CMK (cell line): ENCODE measurements at places on chromosomes 3 and 15.

DNA sequence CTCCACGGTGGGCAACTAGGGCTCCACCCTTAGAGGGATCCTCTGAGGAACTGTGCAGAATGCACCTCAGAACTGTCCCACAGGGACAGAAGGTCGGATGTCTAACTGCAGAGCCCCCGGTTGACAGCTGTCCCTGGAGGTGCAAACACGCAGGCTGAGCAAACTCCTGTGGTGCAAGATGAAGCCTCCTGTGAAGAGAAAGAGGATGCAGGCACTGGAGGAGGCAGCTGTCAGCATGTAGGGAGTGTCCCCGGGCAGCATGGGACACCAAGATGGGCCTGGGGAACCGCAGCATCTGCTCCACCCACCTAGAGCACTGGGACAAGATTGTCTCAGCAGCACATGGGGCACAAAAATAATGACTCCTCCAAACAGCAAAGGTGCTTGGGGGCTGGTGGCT is 258.9 kb downstream of the ABHD5 start:
- no peak for DNase-seq

DNA sequence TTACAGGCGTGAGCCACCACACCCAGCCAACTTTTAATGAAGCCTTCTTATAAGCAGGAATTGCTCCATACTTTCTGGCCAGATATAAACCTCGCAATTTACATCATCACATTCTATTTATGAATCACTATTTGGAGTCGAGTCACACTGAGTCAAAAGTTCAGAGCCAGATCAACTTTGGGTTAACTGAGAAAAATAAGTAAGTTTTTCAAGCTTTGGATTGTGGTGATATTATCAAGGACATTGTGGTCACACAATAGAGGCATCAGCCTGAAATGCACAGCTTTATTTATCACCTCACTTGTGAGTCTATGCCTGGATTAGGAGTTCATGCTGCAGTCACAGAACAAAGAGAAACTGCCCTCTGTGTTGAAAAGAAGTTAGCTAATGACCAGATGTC is 1163.5 kb downstream of the ROBO1 start:
- DNase-seq: no peak

DNA sequence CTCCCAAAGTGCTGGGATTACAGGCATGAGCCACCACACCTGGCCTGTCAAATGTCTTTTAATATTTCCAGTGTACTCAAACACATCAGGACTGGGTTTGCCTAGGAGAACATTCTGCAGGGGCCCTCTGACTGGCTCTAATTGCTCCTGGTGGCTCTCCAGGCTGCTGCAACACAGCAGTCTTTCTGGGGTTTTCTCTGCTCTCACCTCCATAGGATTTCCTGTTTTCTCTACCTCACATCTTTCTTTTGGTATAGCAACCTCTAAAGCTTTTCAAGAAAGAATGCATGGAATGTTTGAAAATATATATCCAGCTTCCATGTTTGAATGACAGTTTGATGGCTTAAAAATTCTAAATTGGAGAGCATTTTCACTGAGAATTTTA is 83.3 kb upstream of the IGSF10 start:
- DNase-seq: no peak

GRCh38 chr15:89888214-89888804 is 5.5 kb downstream of the AP3S2 start:
- DNase-seq: peak; percentile 4

DNA sequence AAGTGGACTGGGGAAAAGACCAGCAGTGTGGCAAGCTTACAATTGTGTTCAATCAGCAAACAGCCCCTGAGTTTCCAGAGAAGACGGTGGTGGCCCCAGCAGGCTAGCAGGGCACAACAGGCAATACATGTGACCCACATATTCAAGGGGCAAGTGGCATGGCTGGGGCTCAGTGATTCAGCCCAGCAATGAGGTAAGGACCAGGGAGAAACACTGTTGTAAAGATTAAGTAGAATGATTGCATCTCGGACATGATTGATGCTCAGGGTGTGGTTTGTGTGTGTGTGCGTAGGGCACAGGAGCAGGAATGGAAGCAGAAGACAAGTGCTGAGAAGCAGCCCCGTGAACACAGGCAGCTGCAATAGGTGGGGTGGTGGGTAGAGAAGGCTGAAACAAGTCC is 37.9 kb downstream of the KLHL6 start:
- no peak for DNase-seq

GRCh38 chr3:155853214-155854140 is 750 bp downstream of the SLC33A1 start:
- no peak for DNase-seq

DNA sequence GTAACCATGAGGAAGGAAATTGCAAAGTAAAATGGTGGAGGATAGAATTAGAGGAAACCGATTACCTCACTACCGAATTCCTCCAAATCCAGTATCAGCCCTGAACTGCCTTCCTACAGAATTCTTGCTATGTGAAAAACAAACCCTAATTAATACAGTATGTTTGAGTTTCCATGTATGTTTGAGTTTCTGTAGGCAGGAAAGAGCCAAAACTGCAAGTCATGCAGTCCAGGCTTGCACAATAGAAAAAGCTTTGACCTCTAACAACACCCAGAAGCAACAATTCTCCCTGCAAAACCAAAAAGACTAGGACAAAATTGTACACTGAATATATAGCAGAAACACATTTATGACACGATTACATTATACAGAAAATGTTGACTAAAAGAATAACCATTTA is 614.8 kb downstream of the DIPK2A start:
- no peak for DNase-seq

GRCh38 chr3:142356818-142357217 is 91.0 kb downstream of the XRN1 start:
- DNase-seq: no peak

- no peak for DNase-seq
Observed at GRCh38 chr3:86923071-86923491, 67.9 kb downstream of the VGLL3 start.
